T-helper 17 cell (primary cell): ENCODE measurements at places on chromosomes 3 and 15. TPM values are rescaled to one million over a fixed set of nuclear protein-coding genes. Genes with fewer than 3 reads are reported as not detected.
A peak's percentile ranks its signal among the peaks of the same experiment; 100 is the strongest.

- H3K27me3 ChIP-seq = no peaks in the 10 kb centered on the region
- DNase-seq = no peak
- H3K4me1 ChIP-seq = peaks cover 2% of the 10 kb centered on the region
- H3K27ac ChIP-seq = no peak overlapping the region
- H3K36me3 ChIP-seq = peaks cover 12% of the 10 kb centered on the region
Measured at GRCh38 chr15:85125056-85125661, 143.5 kb downstream of the PDE8A start.

Gene SNX4
- total RNA-seq = 18.6 TPM

DNA sequence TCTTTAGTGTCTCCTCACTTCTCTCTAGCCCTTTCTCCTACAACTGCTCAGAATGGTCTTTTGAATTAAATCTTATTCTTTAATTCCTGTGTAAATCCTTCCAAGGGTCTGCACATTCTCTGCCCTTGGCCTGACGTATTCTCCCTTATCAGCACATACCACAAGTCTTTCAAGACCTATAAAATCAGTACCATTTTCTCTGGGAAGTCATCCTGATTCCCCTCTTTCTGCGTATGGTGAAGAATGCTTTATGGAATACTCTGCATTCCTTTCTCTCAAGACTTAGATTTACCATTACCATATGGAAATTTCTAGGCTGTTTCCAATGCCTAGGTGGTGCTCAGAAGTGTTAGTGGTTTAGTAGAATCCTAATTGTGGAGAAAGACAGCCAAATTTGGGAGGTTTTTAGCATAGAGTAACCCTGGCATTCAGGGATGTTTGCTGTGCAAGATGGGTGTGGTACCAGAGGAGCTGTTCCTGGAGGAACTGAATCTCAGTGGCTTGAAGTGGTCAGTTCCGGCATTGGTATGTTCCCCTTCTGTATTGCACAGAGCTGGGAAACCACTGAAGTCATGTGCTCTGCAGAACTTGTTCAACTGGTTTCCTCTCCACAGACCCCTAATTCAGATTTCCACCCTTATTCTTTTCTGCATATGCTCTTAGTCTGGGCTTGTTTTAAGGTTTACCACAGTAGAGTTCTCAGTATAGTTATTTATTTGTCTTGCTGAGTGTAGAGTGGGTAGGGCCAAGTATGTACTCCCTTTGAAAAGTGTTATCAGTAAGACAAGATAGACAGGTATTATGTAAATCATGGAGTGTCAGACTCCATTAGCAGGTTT, 24.5 kb downstream of the IQGAP1 start:
- no peaks in the 10 kb centered on the region for H3K27me3 ChIP-seq
- DNase-seq = no peak
- peaks cover 14% of the 10 kb centered on the region for H3K36me3 ChIP-seq
- peak overlapping the region; percentile 43 for H3K4me3 ChIP-seq
- H3K27ac ChIP-seq = peak overlapping the region; percentile 34

DNA sequence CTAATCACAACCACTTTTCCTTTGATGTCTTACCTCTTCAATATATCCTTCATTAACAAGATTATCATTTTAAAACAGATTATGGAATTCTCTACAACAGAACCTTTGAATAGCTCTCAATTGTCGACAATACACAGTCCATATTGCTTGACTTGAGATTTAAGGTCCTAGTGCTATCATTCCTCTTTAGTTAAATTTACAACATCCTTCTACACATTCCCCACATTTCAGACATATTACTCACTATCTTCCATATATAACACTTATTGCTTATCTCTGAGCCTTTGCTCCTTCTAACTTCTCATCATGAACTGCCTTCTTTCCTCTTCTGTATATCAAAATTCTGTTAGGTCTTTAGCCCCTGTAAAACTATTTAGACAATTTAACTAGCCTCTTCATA, 247.0 kb downstream of the STXBP5L start:
- no peaks in the 10 kb centered on the region for H3K36me3 ChIP-seq
- no peak for DNase-seq
- H3K27me3 ChIP-seq = no peaks in the 10 kb centered on the region
- no peak overlapping the region for H3K4me3 ChIP-seq
- H3K27ac ChIP-seq = no peak overlapping the region
- no peaks in the 10 kb centered on the region for H3K4me1 ChIP-seq

Gene KBTBD13
- total RNA-seq = not detected

- no peak overlapping the region for H3K27ac ChIP-seq
- no peaks in the 10 kb centered on the region for H3K27me3 ChIP-seq
- H3K36me3 ChIP-seq = no peaks in the 10 kb centered on the region
- peaks cover 11% of the 10 kb centered on the region for H3K4me1 ChIP-seq
- no peak overlapping the region for H3K4me3 ChIP-seq
- DNase-seq = no peak
Measured at GRCh38 chr15:58556541-58556940, 124.8 kb downstream of the LIPC start.

Gene DIS3L
- total RNA-seq = 22.1 TPM

DNA sequence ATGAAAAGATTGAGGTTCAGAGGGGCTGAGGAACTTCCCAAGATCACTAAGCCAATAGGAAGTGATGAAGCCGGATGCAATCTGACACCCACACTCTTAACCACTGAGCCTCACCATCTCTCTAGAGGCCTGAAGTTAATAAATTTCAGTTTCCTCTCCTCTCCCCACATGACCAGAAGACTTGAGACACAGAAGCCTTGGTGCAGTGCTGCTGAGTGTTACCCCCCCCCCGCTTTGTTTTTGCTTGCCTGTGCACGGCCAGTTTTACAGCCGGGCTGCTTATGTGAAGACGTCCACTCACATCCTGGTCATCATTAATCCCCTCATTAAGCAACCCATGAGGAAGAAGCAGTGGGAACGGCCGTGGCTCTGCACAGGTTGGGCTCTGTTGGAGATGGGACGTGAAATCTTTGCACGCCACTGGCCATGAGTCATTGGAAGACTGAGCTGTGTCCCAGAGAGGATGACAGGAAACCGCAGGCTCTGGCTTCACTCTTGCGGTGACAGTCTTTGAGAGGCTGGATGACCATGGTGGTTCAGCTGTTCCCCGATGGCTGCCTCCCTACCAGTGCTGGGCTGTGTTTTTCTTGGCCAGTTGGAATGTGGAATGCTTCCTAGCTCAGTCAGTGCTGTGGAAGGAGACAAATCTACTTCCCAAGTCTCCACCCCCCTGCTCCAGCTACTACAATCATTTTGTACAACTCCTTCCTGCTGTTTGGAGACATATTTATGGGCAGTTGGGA, 232.6 kb upstream of the LRTM1 start:
- H3K36me3 ChIP-seq = no peaks in the 10 kb centered on the region
- no peaks in the 10 kb centered on the region for H3K27me3 ChIP-seq
- H3K4me1 ChIP-seq = no peaks in the 10 kb centered on the region
- DNase-seq = no peak
- no peak overlapping the region for H3K27ac ChIP-seq
- H3K4me3 ChIP-seq = no peak overlapping the region

- no peaks in the 10 kb centered on the region for H3K36me3 ChIP-seq
- H3K27me3 ChIP-seq = no peaks in the 10 kb centered on the region
- no peak overlapping the region for H3K4me3 ChIP-seq
- H3K4me1 ChIP-seq = peaks cover 2% of the 10 kb centered on the region
- no peak overlapping the region for H3K27ac ChIP-seq
Measured at GRCh38 chr15:31498756-31499155, 172.1 kb downstream of the KLF13 start.

GRCh38 chr3:100136921-100137320, 22.6 kb upstream of the FILIP1L start:
- H3K4me3 ChIP-seq = no peak overlapping the region
- H3K27ac ChIP-seq = no peak overlapping the region
- no peak for DNase-seq
- H3K4me1 ChIP-seq = no peaks in the 10 kb centered on the region

DNA sequence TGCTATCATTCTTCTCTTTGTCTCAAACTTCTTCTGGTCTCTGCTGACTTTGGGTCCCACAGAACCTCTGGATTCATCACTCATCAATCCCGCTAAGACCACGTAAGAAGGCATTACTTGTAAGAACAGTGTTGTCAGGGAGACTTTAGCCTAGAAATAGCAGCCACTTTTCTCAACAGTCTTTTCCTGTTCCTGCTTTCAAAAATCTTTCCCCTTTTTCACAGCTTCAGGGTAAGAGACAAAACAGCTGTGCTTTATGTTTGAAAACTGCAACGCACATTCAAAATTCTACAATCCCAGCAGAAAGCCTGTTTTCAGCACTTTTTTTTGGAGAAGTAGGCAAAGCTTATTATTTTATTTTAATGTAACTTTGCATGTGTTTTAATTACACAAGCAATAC, 42.0 kb upstream of the FAM98B start:
- H3K4me1 ChIP-seq = no peaks in the 10 kb centered on the region
- no peaks in the 10 kb centered on the region for H3K36me3 ChIP-seq
- no peak overlapping the region for H3K4me3 ChIP-seq
- no peak for DNase-seq
- H3K27ac ChIP-seq = no peak overlapping the region
- H3K27me3 ChIP-seq = peaks cover 47% of the 10 kb centered on the region

Gene CHRD
- not detected for total RNA-seq

GRCh38 chr15:80619680-80620079, 75.4 kb upstream of the ABHD17C start:
- no peak overlapping the region for H3K4me3 ChIP-seq
- no peaks in the 10 kb centered on the region for H3K4me1 ChIP-seq
- no peak overlapping the region for H3K27ac ChIP-seq
- H3K27me3 ChIP-seq = peaks cover 40% of the 10 kb centered on the region
- no peak for DNase-seq

Gene MYZAP
- total RNA-seq = 0.15 TPM

Gene SLC2A2
- total RNA-seq = not detected

Gene MAGI1
- not detected for total RNA-seq

- H3K27ac ChIP-seq = no peak overlapping the region
- no peak overlapping the region for H3K4me3 ChIP-seq
- DNase-seq = no peak
- H3K27me3 ChIP-seq = no peaks in the 10 kb centered on the region
Measured at GRCh38 chr3:135792858-135793475, 172.6 kb upstream of the PPP2R3A start.

- no peak overlapping the region for H3K27ac ChIP-seq
- H3K4me3 ChIP-seq = no peak overlapping the region
- peaks cover 45% of the 10 kb centered on the region for H3K36me3 ChIP-seq
- no peaks in the 10 kb centered on the region for H3K27me3 ChIP-seq
Measured at GRCh38 chr3:14166877-14167603, 11.4 kb downstream of the XPC start.

Gene GOLGA8S
- total RNA-seq = 0.07 TPM

GRCh38 chr15:101293122-101293521, 1.9 kb downstream of the SNRPA1 start:
- peak overlapping the region; percentile 96 for H3K4me3 ChIP-seq
- peak overlapping the region; percentile 95 for H3K27ac ChIP-seq
- no peaks in the 10 kb centered on the region for H3K27me3 ChIP-seq

GRCh38 chr15:52295421-52296001, at the start of gene MYO5C:
Gene MYO5C, minus strand, starts transcription at chr15:52295804. Its CDS starts 168 bp downstream, at chr15:52295636.
- H3K36me3 ChIP-seq = peaks cover 6% of the 10 kb centered on the region
- peak within 1 kb of the TSS; percentile 72 for H3K4me3 ChIP-seq
- H3K27ac ChIP-seq = peak within 1 kb of the TSS; percentile 14
- peaks cover 38% of the 10 kb centered on the region for H3K27me3 ChIP-seq
- no peak for DNase-seq

Gene MKRN3
- total RNA-seq = 0.86 TPM

DNA sequence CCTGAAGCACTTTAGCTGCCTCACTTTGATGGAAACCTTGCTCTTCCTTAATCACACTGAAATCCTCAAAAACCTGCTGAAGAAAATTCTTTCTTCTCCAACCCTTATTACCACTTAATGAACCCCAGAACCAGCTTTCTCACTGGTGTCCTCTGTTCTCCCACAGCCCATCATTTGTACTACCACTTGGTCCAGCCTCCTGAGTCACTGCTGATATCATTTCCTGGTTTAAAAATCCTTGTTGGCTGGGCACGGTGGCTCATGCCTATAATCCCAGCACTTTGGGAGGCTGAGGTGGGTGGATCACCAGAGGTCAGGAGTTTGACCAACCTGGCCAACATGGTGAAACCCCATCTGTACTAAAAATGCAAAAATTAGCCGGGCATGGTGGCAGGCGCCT, 418.6 kb upstream of the KCNMB2 start:
- H3K27me3 ChIP-seq = no peaks in the 10 kb centered on the region
- no peak overlapping the region for H3K4me3 ChIP-seq
- no peak overlapping the region for H3K27ac ChIP-seq
- no peak for DNase-seq

GRCh38 chr3:131053043-131053859, 26.6 kb downstream of the NEK11 start:
- no peaks in the 10 kb centered on the region for H3K27me3 ChIP-seq
- H3K4me3 ChIP-seq = no peak overlapping the region
- no peak overlapping the region for H3K27ac ChIP-seq
- DNase-seq = no peak

DNA sequence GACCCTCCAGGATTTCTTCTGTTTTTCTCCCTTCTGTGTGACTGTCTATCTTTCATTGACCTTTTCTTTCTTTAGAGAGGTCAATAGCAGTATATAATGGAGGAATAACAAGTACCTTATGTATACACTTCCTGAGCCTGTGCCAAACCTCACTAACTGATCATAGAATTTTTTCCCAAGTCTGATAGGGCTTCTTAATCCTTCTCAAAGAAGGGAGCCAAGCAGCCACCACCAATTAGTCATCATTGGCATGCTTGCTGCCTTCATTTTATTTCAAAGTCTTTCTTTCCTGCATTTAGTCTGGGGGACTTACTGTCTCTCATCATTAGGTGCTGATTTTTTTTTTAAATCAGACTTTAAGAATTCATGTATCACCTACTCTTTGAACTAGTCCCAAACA, 327.0 kb downstream of the FEZF2 start:
- no peaks in the 10 kb centered on the region for H3K36me3 ChIP-seq
- H3K4me3 ChIP-seq = no peak overlapping the region
- no peak overlapping the region for H3K27ac ChIP-seq
- H3K27me3 ChIP-seq = peaks cover 6% of the 10 kb centered on the region
- H3K4me1 ChIP-seq = no peaks in the 10 kb centered on the region

DNA sequence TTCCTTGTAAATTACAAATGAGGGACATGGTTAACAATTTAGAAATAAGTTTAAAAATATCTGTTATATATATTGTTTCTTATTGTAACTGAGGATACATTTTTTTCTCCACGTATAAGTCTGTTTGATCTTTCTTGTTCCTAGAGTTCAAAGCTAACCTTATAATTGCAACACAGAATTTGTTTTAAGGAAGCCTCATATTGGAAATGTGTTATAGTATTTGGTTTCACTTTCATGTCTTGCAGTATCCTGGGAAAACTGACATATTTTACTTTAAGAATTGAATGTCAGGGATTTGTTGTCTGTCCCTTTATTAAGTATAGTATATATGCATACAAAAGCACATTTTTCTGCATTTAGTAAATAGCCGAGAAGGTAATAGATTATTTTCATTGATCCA, 23.5 kb upstream of the NIT2 start:
- peak overlapping the region; percentile 4 for H3K27ac ChIP-seq
- H3K4me1 ChIP-seq = peaks cover 3% of the 10 kb centered on the region
- H3K27me3 ChIP-seq = no peaks in the 10 kb centered on the region
- no peak for DNase-seq
- H3K4me3 ChIP-seq = no peak overlapping the region

GRCh38 chr3:185561374-185561943, 9.1 kb upstream of the LIPH start:
- H3K4me3 ChIP-seq = no peak overlapping the region
- no peak overlapping the region for H3K27ac ChIP-seq
- DNase-seq = no peak
- peaks cover 7% of the 10 kb centered on the region for H3K4me1 ChIP-seq
- H3K27me3 ChIP-seq = peaks cover 24% of the 10 kb centered on the region
- peaks cover 2% of the 10 kb centered on the region for H3K36me3 ChIP-seq
